ENCODE measurements at places on chromosomes 16 and 17.

DNA sequence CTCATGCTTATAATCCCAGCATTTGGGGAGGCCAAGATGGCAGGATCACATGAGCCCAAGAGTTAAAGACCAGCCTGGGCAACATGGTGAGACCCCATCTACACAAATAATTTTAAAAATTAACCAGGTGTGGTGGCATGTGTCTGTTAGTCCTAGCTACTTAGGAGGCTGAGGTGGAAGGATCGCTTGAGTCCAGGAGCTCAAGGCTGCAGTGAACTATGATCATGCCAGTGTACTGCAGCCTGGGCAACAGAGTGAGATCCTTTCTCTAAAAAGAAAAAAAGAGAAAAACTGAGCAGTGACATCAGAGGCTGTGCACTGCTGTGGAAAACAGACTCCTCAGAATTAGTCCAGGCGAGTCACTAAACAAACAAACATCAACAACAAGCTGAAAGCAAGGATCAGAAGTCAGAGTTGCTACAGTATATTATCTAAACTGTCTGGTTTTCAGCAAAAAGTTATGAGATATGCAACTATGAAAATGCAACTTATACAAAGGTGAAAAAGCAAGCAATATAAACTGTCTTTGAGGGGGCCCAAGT, 39.3 kb downstream of the CBFB start:
- no peaks in the 10 kb centered on the region for H3K4me1 ChIP-seq
- no peak for DNase-seq
- H3K27me3 ChIP-seq = no peaks in the 10 kb centered on the region
- H3K4me3 ChIP-seq = no peak overlapping the region
- peaks cover 51% of the 10 kb centered on the region for H3K36me3 ChIP-seq

DNA sequence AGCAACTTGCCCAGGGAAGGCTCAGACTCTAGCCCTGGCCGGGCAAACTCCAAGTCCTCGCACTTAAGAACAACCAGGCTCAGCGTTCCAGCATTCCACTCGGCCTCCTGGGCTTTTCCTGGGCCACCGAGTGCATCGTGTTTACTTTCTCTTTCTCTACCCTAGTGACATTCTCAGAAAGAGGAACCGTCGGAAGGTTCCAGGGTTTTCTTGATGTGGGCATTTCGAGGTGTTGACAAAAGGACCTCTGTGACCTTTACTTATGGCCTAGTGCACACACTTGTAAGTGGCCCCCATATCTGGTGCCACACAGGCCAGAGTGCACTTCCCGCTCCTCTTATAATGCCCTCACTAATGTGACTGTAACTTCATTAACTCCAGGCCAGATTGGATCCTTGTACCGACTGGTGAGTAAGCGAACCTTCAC, 3.1 kb upstream of the BANP start:
- H3K27ac ChIP-seq = no peak overlapping the region
- H3K4me1 ChIP-seq = peaks cover 8% of the 10 kb centered on the region
- H3K36me3 ChIP-seq = no peaks in the 10 kb centered on the region
- H3K27me3 ChIP-seq = no peaks in the 10 kb centered on the region

- DNase-seq = no peak
- no peak overlapping the region for H3K27ac ChIP-seq
- no peaks in the 10 kb centered on the region for H3K27me3 ChIP-seq
Measured at GRCh38 chr16:2170587-2171435, 15.2 kb downstream of the TRAF7 start.

GRCh38 chr16:89536371-89536770, 24.1 kb upstream of the RPL13 start:
- H3K4me1 ChIP-seq = no peaks in the 10 kb centered on the region
- no peaks in the 10 kb centered on the region for H3K27me3 ChIP-seq
- H3K27ac ChIP-seq = no peak overlapping the region
- H3K4me3 ChIP-seq = no peak overlapping the region

- no peak overlapping the region for H3K27ac ChIP-seq
- no peak overlapping the region for H3K4me3 ChIP-seq
- peaks cover 10% of the 10 kb centered on the region for H3K4me1 ChIP-seq
- no peaks in the 10 kb centered on the region for H3K27me3 ChIP-seq
Measured at GRCh38 chr17:82438401-82439193, 12.0 kb downstream of the CYBC1 start.

DNA sequence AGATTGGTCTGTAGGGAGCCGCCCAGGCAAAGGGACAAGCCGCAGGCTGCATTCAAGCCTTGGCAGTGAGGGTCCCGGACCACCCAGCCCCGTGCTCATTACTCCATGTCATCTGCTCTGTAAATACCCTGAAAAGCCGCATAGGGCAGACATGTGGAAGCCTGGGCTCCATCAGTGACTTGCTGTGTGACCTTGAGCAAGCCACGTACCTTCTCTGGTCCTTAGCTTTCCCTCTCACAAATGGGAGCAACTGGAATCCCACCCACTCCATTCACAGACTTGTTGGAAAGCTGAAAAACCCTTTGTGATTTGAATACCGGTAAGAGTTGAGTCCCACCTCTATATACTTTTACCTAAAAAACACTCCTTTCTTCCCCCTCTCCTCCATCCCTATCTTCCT, 11.9 kb downstream of the CAMKK1 start:
- DNase-seq = no peak
- H3K27ac ChIP-seq = no peak overlapping the region
- no peaks in the 10 kb centered on the region for H3K4me1 ChIP-seq
- H3K4me3 ChIP-seq = no peak overlapping the region
- H3K36me3 ChIP-seq = peaks cover 8% of the 10 kb centered on the region

- no peak overlapping the region for H3K4me3 ChIP-seq
- H3K27me3 ChIP-seq = no peaks in the 10 kb centered on the region
- H3K4me1 ChIP-seq = no peaks in the 10 kb centered on the region
- H3K36me3 ChIP-seq = no peaks in the 10 kb centered on the region
Measured at GRCh38 chr16:83002351-83003334, 375.9 kb downstream of the CDH13 start.

DNA sequence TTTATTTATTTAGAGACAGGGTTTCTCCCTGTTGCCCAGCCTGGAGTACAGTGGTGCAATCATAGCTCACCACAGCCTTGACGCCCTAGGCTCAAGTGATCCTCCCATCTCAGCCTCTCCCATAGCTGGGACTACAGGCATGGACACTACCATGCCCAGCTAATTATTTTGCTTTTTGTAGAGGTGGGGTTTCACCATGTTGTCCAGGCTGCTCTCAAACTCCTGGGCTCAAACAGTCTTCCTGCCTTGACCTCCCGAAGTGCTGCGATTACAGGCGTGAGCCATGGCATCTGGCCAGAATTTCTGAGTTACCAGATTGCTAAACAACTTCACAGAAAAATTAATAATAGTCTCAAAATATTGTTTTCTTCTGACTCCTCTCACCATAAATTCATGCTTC, 21.7 kb downstream of the MOSMO start:
- no peak for DNase-seq
- H3K4me1 ChIP-seq = peaks cover 24% of the 10 kb centered on the region
- H3K27me3 ChIP-seq = no peaks in the 10 kb centered on the region
- H3K27ac ChIP-seq = no peak overlapping the region
- H3K4me3 ChIP-seq = no peak overlapping the region

- H3K4me1 ChIP-seq = peaks cover 16% of the 10 kb centered on the region
- peaks cover 57% of the 10 kb centered on the region for H3K36me3 ChIP-seq
- no peaks in the 10 kb centered on the region for H3K27me3 ChIP-seq
Measured at GRCh38 chr16:29978081-29978480, 4.4 kb downstream of the TAOK2 start.
